ENCODE measurements at places on chromosomes 3 and 15.
A peak's percentile ranks its signal among the peaks of the same experiment; 100 is the strongest.

DNA sequence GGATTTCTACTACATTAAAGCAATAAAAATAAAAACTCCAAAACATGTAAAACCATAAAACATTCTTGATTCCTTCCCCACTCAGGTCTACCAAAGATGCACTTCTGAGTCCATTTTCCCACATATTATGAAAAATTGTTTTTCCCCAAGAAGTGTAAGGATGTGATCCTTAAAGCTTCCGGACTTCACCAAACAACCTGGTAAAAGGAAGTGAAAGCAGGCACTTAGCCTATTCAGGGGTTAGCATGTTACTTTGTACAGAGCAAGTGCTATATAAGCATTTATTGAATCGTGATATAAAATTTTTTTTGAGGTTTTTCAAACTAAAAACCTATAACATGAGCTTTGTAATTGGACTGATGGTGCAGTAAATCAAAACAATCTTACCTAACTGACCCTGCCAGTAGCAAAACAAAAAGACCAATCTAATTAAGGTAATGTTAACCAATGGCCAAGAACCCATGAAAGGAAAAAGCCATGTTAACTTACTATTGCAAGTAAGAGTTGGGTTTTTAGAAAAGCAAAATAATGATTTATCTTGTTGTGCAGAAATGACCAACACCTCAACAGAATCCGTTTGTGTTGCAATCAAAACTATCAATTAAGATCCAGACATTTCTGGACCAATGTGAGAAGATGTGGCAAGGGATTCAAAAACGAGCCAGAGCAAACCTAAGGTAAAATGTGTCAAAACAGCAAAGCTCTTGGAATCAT lies 1.8 kb downstream of the SETD2 start:
- DNase-seq = no peak

DNA sequence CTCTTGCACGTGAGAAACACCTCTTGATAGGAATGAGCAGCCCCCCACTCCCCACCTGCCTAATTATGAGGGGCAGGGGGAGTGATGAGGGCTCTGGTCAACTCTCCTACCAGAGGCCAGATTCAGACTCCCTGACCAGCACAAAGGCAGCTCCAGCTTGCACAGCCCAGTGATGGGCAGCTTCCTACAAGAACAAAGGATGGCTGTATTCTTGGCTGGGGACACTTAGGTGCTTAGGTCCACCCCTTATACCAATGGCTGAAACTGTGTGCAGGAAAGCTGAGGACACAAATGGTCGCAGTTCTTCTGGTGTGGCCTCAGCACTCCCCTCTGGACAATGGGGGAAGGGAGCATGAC lies 81.8 kb downstream of the IQSEC1 start:
- DNase-seq = no peak

GRCh38 chr15:57607570-57608000 lies 15.9 kb downstream of the MYZAP start:
- no peak for DNase-seq

GRCh38 chr3:3683261-3683660 lies 116.0 kb upstream of the LRRN1 start:
- DNase-seq = no peak

- DNase-seq = no peak
These were observed 94.1 kb upstream of the CHRM5 start for GRCh38 chr15:33874156-33874555.

- DNase-seq = no peak
These were observed 49.9 kb downstream of the DHX36 start for GRCh38 chr3:154274348-154274747.

GRCh38 chr15:55784286-55784685 lies 41.3 kb upstream of the PRTG start:
- DNase-seq = no peak

GRCh38 chr3:42188376-42188775 lies 77.6 kb downstream of the CCK start:
- DNase-seq = no peak

GRCh38 chr15:80593486-80594030 lies 101.6 kb upstream of the ABHD17C start:
- no peak for DNase-seq

GRCh38 chr15:62287066-62287857 lies 122.2 kb upstream of the C2CD4B start:
- no peak for DNase-seq

DNA sequence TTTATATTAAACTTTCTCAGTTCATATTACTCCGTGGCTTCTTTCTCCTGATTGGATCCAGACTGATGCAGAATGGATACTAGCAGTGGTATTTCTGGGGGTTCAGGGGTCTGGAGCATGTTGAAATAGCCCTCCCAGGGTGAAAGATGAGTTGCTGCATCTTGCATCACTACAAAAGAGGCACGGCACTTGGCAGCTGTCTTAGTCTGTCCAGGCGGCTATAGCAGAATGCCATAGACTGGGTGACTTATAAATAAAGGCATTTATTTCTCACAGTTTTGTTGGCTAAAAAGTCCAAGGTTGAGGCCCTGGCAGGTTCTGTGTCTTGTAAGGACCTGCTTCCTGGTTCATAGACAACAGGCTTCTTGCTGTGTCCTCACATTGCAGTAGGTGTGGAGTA lies 660 bp upstream of the BCL2L10 start:
- no peak for DNase-seq

DNA sequence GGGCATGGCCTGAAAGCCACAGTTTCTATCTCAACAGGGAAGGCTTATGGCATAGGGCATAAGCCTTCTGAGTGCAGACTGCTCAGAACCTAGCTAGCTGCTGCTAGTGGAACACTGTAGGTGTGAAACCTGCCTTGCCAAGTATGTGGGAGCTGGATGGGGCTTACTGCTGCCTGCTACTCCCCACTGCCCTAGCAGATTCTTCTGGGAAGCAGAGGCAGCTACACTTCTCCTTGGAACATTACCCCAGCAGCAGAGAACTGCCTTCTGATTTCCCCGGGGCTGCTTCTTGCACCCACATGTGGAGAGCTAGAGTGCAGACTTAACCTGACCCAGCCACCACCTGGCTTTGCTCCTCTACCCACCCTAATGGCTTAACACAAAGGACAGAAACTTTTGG lies 215.7 kb downstream of the POLQ start:
- DNase-seq = no peak

- no peak for DNase-seq
These were observed 107.3 kb upstream of the SELENOK start for GRCh38 chr3:53998980-53999379.

GRCh38 chr15:87902772-87903426 lies 353.6 kb downstream of the NTRK3 start:
- DNase-seq = no peak

GRCh38 chr3:42764561-42765295 lies 8.3 kb downstream of the CCDC13 start:
- no peak for DNase-seq

- no peak for DNase-seq
These were observed 2.8 kb upstream of the SEMA3G start for GRCh38 chr3:52447512-52448355.

DNA sequence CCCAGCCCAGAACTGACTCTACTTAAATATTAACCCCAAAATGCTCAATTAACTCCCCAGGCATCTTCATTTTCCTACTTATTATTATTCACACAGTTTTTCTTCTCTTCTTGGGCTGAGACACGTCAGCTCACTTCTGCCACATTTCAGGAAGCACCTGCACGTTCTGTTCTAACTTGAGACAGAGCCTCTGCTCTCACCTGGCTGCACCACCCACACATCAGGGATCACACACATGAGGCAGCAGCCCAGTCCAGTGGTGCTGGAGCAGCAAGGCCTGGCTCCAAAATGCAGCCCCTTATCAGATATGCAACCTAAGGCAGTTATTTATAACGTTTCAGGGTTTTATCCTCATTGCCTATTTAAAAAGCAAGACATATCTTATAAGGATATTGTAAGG lies 127.5 kb downstream of the OSBPL10 start:
- no peak for DNase-seq

DNA sequence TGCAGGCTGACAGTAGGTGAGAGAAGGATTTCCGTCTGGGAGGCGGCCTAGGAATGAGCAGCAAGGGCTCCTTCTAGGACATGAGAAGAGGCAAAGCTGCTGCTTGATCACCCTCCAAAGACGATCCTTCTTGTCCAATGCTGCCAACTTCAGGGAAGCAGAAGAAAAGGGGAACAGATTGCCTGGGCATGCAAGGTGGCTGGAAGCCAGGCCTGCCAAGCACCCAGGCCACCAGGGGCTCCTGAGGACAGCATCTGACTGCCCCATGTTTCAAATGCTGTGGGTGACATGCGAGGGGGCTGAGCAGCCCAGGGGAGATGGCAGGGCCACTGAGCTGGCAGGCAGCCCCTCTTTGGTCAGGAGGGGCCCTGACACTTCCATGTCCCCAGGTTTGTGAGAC lies 3.3 kb upstream of the GRIP2 start:
- DNase-seq = no peak

DNA sequence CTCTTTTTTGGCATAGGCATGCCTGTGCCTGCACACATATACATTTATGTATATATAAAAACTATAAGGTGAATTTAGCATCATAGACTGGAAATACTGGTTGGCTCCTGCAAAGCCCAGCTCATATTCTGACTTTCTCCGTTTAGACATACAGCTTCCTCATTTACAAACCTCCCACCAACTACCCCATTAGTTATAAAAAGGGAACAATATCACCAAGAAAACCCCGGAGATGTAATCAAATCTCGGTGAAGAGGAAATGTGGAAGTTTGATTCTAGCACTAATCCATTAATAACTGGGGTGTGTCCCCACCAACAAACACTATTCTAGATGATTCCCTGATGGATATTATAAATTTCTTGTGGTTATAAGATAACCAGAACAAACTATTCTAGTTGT lies 517.7 kb upstream of the TBL1XR1 start:
- no peak for DNase-seq

DNA sequence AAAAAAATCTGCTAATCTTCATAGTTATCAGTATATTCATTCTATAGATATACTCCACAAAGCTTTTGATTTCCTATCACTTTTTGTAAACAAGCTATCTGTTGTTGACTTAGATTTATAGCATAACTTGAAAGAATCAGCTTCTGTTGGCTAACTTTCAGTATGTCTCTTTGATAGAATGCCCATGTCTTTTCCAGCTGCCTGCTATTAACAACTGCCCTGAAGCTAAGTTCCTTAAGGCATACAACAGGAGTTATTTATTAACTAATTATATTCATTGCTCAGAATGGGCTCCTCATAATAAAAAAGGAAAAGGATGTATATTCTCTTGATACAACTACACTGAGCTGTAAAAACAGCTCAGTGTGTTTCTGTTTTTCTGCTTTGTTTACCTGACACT lies 293.9 kb downstream of the TUSC7 start:
- no peak for DNase-seq

GRCh38 chr3:41018855-41019254 lies 180.4 kb upstream of the CTNNB1 start:
- no peak for DNase-seq

DNA sequence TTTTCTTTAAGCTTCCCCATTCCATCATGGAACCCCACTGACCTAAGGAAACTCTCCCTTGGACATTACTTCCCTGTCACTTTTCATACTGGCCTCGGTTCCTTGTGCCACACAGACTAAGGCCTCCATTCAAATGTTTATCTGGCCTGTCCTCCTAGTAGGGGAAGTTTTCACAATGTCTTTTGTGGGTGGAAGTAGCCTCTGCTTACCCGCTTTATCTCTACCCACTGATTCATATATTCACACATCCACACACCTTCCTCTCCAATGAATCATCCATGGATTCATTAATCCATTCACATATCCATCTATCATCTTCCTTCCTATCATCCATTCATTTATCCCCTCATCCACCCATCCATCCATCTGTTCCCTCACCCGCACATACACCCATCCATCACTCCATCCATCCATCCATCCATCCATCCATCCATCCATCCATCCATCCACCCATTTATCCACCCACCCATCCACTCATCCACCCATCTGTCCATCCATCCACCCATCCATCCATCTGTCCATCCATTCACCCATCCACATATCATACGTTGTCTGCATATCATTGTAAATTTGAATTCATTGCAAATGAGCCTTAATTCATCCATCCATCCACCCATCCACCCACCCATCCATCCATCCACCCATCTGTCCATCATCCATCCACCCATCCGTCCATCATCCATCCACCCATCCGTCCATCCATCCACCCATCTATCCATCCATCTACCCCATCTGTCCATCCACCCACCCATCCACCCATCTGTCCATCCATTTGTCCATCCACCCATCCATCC lies 49.1 kb downstream of the IQSEC1 start:
- DNase-seq = no peak

- DNase-seq = peak; percentile 4
These were observed 371.7 kb upstream of the GBE1 start for GRCh38 chr3:82133070-82133606.

DNA sequence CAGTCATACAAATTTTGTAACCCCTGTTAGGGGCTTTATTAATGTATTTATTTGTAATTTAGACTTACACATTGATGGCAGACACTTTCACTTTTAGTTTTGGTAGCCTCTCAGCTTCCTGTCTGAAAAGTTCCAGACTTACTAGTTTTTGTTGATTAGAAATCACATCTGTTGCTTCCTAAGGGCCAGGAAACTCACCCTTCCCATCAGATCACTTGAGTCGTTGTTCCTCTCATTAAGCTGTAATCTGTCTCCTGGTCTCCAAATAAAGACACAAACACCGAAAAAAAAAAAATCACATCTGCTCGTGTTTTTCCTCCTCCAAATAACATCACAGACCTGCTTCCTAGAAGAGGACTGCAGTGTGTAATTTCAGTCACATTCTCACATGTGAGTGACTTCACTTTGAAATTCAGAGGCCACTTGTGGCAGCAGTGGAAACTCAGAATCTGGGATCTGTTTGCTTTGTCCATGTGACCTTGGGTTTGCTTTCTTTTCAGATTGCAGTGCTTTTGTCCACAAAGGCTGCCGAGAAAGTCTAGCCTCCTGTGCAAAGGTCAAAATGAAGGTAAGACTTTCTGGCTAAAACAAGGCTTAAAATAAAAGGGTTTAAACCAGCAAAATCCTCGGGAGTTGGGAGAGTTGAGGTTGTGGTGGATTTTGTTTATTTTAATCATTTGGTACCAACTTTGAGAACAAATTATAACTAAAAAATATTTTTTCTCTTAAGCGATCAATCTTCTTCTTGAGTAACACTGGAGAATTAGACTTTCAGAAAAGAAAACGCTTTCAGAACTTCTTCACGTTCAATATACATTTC lies 87.0 kb downstream of the KLHL25 start:
- DNase-seq = no peak

DNA sequence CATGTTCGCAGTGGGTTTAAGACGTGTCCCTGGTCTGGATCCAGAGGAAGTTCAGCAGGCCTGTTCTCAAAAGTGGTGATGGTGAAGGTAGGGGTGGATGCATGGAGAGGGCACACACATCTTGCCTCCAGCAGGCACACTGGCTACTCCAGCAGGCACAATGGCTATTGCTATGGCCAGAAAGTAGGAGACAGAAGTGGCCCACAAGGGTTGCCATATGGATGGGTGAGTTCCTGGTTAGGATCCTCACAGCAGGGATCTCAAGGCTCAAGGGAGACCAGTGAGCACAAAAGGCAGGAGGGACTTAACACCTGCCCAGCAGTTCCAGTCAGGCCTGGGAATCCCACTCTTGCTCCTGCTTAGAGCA lies 107.9 kb downstream of the LRIG1 start:
- DNase-seq = no peak
